ENCODE measurements at places on chromosomes 1 and 21.

DNA sequence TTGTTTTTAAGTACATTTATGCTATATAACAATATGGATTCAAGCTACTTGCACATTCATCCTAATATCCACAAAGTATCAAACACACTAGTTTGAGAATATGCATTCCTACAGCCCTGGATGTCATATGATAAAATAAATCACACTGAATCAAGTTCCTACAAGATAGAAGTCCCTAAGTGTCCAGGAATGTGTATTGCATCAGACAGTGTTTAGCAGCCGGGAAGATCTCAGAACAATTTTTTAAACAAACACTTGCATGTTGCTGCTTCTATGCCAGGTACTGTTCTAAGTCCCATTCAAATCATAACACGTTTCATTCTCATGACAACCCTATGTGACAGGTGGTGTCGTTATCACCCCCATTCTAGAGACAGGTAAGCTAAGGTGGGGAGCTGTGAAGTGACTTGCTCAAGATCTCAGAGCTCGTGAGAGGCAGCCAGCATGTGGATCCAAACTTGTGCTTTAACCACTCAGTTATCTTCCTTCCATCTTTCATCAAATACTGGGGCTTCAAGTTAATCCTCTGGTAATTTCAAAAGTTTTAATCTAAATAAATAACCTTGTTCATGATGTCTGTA is 68.3 kb upstream of the KIF26B start:
- no peak for DNase-seq

DNA sequence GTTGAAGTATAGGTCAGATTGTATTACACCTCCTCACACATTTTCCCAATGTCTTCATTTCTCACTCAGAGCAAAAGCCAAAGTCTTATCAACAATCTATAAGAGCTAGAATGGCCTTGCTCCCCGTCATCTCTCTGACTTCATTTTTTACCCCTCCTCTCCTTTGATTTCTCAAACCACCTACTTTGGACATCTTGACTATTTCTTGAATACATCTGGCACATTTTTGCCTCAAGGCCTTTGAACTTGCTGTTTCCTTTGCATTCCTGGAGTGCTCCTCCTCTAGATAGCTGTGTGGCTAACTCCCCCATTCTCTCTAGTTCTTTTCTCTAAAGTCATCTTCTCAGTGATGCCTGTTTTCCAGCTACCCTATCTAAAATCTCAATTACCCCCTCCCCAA is 7.2 kb upstream of the XCL2 start:
- no peak for DNase-seq

- no peak for DNase-seq
Measured at GRCh38 chr21:46368533-46369285, 44.8 kb downstream of the PCNT start.

DNA sequence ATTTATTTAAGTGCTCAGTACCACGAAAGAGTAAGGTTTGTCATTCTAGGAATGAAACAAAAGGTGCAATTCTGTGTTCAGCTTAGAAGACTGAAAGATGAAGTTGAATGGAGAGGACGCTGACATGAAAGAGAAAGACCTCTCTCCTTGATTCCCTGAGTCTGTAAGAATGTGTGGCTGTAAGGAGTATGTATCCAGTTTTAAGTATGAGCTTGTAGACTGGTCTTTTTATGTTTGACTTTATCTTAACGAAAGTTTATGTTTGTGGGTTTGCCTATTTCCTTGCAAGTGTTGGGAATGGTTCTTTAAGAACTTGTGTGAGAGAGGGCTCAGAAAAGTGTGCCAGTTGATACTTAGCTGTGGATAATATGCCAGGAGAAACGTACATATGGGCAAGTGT is 1.4 kb downstream of the CHD1L start:
- DNase-seq = no peak

DNA sequence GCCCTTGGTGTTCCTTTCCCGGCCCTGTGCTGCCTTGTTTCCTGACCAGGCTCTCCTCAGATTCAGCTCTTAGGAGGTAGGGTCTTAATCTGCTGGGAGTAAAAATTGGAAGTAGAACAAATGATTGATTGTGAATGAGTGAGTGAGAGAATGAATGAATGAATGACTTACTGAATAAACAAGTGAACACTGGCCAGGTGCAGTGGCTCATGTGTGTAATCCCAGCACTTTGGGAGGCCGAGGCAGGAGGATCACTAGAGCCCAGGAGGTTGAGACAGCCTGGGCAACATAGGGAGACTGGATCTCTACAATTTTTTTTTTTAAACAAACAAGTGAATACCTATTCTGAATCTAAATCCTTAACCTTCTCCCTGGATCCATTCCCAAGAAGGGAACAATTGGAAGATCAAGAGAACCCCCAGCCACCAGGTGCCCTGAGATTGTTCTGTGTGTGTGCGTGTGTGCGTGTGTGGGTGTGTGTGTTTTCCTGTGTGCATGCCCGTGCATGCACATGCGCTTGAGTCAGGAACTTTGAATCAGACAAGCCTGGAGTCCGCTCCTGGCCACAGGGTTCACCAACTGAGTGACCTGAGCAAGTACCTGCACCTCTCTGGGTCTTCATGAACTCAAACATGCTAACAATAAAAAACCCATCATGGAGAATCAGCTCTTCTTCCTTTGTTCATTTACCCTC is 24.3 kb upstream of the CITED4 start:
- DNase-seq = no peak

Data from activated effector memory CD4-positive, alpha-beta T cell treated with anti-CD3 and anti-CD28 coated beads, Interleukin-2, amount 50 U/mL, for 16 hours (primary cell).